Stimulated activated CD4-positive, alpha-beta T cell treated with anti-CD3 and anti-CD28 coated beads, Interleukin-15, amount 100 ng/mL, for 48 hours (primary cell): ENCODE measurements at places on chromosomes 6 and 20.

GRCh38 chr20:8400486-8400885 is 268.4 kb downstream of the PLCB1 start:
- DNase-seq = no peak

GRCh38 chr20:25382704-25383370 is 7.8 kb downstream of the ABHD12 start:
- DNase-seq = no peak

GRCh38 chr6:37048851-37049757 is 43.6 kb downstream of the FGD2 start:
- peak; percentile 66 for DNase-seq

- no peak for DNase-seq
Observed at GRCh38 chr6:82951389-82951788, 114.3 kb downstream of the UBE3D start.

- no peak for DNase-seq
Observed at GRCh38 chr6:31339210-31339609, 17.8 kb downstream of the HLA-B start.

DNA sequence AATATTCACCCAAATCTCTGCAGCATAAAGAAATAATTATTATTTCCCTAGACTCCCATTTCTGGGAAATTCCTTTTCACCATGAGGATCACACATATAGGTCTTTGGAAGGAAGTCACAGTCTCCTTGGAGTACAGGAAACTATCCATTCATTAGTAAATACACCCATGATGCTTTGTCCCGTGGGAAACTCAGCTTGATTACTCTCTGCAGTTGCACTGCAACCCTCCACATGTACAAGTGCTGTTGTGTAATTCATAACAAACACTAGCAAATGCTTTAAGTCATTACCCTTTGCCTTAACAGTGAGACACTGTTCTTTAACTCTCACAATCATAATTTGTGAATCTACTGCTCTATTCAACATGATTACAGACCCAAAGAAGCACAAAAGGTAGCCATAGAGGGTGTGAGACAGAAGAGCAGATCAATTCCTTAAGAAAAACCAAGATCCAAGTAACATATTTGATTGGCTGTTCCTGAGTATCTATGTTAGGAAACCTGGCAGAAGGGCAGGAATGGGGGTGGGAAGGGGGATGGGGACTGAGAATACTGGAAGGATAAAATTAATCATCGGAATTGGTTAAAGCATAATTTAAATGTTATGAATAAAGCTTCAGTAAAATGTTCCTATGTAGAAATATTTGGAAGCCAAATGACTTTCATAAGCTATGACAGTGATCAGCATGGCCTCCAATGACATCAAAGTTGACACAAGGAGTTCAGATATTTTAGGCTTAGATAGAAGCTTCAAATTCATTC is 268.0 kb downstream of the HACE1 start:
- no peak for DNase-seq

DNA sequence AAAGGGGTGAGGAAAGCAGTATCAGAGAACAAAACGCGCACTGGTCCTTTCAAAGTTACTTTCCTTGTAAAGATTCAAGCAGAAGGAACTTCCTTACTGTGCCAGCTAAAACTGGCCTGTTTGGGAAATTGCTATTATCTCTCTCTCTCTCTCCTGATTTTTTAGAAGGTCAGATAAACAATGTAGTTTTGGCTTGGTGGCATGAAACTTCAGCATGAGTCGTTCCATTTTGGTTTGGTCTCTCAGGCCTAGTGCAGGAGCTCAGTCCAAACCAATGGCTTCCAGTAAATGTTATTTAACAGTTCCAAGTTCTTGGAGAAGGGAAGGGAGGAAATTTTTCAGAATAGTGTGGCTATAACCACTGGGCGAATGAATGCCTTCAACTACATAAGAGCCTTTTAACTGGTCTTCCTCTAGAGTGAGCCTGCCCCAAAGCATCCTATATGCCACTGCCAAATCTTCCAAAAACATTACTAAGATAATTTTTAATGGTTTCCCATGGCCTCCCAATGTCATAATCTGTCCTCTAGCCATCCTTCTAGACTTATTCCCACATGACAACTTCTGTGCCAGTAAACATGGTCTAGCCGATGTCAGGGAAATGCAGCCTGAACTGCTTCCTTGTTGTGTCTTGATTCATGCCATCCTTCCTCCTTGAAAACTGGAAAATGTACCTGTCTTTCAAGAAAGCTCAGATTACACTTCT is 9.1 kb upstream of the SNX9 start:
- no peak for DNase-seq

DNA sequence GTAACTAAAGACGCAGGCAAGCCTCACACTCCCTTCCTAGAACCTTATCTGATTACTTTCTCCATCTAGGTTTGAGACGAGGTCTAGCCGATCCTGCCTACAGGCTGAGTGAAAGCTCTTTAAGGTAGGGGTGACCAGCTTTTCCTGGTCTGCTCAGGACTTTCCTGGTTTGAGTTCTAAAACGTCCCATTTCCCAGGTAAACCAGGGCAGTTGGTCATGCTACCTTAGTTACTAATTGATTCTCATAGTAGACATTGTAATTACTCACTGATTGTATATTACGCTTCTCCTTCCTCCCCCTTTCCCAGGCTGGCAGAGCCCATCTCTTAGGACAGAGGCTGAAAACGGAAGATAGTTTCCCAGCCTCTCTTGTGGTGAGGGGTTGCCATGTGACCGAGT is 27.9 kb upstream of the RSPO4 start:
- no peak for DNase-seq

DNA sequence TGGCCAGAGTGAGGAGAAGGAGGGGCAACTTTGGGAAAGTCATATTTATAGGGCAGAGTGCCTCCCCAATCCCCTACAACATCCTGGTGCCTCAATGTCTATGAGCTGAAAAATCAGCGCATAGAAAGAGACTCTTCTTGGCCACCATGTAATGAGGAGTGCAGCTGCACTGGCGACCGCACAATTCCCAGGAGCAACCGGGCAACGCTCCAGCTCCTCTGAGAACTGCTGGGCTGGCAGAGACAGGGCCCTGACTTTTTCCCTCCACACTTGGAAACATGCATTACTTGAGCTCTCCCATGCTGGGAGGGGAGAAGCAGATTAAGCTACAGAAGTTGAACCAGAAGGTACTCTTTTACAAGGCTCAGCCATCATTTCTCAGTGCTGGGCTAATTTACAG is 31.4 kb upstream of the MARCKS start:
- no peak for DNase-seq

- DNase-seq = no peak
Observed at GRCh38 chr6:41894366-41895299, 542 bp downstream of the USP49 start.

DNA sequence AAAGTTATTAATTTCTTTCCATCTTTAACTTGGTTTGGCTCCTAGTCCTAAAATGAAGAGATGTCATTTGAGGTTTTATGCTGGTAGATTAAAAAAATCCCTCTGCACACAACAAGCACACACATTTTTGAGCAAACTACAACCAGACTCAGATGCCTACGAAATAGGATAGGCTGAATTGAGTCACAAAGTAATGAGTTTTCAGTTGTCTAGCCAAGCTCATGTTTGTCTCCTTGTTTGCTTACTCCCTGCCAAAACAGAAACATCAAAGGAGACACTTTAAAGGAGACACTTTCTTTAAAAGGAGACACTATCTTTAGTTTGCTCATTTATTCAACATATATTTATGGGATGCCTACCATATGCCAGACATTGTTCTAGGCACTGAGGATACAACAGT is 56.2 kb downstream of the TPBG start:
- no peak for DNase-seq

GRCh38 chr6:90068703-90069523 is 174.6 kb downstream of the GJA10 start:
- DNase-seq = no peak

DNA sequence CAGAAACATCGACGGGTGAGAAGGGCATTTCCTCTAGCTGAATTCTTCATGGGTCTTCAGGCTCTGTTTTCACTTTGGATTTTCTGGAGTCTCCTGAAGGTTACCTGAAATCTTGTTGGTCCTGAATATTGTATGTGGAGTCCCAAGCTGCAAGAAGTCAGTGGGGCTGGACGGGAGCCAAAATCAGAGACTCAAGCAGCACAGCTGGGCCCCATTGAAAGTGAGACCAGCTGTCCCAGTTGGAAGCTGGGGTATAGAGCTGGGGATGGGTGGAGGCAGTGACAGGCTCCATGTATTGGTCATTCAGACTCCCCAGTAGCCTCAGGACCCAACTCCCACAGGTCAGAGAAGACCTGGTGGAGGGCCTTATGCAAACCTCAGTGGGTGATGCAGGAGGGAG is 111.3 kb upstream of the MLN start:
- DNase-seq = no peak

GRCh38 chr6:164532198-164533044 is 777.0 kb downstream of the C6orf118 start:
- DNase-seq = no peak

GRCh38 chr6:97288188-97288587 is 5.2 kb upstream of the MMS22L start:
- DNase-seq = no peak
